CD4-positive, alpha-beta T cell treated with Interleukin-15 for 4 hours (primary cell): ENCODE measurements at places on chromosomes 16 and 17.

- no peak for DNase-seq
These were observed 569 bp downstream of the PRSS21 start for GRCh38 chr16:2817340-2818271.

GRCh38 chr17:48456589-48456988 is 26.6 kb upstream of the SKAP1 start:
- DNase-seq, result peak; percentile 36

DNA sequence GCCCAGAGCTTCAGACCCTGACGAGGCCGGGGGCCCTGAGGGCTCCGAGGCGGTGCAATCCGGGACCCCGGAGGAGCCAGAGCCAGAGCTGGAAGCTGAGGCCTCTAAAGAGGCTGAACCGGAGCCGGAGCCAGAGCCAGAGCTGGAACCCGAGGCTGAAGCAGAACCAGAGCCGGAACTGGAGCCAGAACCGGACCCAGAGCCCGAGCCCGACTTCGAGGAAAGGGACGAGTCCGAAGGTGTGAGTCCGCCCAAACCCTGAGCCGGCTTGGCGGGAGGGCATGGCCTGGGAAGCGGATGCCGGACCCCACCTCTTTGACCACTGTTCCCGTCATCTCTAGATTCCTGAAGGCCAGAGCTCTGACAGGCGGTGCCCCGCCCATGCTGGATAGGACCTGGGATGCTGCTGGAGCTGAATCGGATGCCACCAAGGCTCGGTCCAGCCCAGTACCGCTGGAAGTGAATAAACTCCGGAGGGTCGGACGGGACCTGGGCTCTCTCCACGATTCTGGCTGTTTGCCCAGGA is 4.4 kb downstream of the NOL3 start:
- DNase-seq, result no peak

DNA sequence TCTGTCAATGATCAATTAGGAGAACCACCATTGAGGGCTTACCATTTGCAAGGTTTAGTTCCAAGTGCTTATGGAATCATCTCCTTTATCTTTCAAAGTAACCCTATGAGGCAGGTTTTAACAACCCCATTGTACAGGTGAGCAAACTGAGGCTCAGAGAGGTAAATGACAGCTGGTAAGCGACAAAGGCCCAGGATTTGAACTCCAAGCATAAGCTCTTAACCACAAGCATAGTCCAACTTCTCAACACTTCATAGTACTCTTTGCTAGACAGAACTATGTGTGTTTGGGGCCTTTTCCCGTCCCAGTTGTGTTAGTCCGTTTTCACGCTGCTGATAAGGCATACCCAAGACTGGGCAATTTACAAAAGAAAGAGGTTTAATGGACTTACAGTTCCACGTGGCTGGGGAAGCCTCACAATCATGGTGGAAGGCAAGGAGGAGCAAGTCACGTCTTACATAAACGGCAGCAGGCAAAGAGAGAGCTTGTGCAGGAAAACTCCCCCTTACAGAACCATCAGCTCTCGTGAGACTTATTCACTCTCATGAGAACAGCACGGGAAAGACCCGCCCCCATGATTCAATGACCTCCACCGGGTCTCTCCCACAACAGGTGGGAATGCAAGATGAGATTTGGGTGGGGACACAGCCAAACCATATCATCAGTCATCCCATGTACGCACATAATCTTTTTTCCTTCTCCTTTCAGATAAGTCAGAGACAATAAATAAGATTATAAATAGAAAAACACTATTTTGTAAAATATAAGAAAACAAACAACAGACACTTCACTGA is 6.4 kb downstream of the RPH3AL start:
- no peak for DNase-seq

DNA sequence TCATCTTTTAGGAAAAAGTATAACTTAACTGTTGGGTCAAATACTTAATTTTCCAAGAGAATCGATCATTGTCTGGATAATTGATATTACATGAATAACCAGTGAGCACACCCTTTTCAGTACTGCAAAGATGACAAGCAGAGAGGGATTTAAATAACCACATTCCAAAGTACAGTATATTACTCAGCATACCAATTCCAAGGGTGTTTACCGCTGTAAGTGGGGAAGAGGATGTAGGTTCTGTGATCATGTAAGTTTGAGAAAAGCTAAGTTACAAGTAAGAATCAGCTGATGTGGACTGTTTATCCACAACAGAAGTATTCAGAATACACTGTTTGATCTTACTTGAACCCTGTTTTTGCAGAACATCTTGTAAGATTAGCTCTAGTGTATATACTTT is 6.1 kb downstream of the GDE1 start:
- DNase-seq, result no peak

DNA sequence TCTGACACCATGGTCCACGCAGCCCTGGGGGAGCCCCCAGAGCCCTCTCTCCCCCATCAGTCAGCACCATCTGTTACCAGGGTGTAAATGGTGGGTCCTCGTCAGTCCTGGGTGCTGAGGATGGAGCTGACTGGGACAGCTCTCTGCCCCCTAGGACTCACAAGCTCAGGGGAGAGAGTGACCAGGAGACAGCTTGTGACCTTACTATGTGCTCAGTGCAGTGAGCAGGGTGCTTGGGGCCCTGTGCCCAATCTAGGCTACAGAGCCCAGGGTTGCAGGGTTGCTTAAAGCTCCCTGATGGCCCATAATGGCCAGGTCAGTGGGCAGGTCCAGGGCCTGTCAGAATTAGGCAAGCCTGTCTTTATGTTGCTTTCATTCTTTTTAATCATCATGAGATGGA is 11.3 kb downstream of the MMP2 start:
- no peak for DNase-seq

GRCh38 chr16:81932668-81933067 is 78.6 kb downstream of the SDR42E1 start:
- DNase-seq, result no peak

GRCh38 chr16:88939972-88940861 is 36.8 kb downstream of the CBFA2T3 start:
- no peak for DNase-seq

- peak; percentile 67 for DNase-seq
These were observed at the start of gene ZNF48 for GRCh38 chr16:30395155-30395991. TSS of gene ZNF48 (plus strand) at chr16:30395420. CDS start at chr16:30395795, 375 bp downstream.

DNA sequence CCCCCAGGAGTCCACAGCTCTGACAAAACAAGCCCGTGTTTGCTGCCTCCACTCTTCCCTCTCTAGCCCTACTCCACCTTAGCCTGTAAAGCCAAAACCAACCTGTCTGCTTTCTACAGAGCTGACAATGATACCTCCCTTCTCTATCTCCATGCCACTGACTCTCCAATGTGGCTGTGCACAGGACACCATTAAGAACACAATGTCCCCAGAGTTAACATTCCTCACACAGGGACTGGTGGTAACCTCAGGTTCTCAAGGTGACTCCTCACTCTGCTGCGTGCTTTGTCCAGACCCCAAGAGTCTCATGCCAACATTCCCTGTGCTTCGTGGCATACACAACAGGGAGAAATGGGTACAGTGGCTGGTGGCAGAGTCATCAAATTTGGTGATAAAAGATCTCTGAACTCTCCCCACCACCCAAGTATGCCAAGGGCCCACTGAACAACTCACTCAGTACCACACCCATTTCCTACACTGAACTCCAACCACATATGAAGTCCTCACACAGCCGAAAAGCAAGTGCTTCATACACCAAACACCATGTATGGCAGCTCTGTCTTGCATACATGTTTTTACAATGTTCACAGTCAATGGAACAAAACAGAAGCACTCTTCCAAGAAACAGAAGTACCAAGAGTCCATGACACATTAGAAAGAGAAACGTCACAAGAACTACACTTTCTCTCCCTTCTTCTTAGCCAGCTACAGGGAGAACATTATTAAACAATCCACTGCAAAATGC is 21.1 kb downstream of the CSNK2A2 start:
- peak; percentile 41 for DNase-seq

- no peak for DNase-seq
These were observed 316.6 kb upstream of the CDH5 start for GRCh38 chr16:66049865-66050264.

GRCh38 chr17:64777415-64778239 is 115.5 kb upstream of the SMURF2 start:
- no peak for DNase-seq

DNA sequence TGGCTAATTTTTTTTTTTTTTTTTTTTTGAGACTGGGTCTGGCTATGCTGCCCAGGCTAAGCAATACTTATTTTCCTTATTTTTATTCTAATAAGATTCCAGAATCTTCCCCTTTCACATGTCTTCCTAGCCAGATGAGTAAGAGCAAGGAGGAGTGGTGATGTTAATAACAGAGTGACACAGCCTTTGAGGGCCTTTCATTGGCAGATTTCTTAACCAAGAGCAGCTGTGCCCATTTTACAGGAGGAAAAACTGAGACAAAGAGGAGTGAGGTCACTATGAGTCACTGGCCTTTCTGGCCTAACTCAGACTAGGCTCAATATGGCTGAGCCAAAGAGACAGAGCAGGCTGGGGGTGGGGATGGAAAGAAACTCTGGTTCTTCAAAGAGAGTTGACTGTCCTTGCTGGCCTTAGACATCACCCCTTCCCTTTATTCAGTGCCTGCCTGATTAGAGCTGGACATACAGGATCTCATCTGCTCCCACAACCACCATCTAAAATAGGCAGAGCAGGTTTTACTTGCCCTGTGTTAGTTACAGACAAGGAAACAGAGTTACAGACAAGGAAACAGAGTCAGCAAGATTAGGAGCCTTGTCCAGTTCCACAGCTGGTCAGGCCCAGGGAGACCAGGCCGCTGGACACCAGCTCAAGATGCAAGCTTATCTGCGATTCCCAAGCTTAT is 50.0 kb upstream of the TOB1 start:
- peak; percentile 61 for DNase-seq

DNA sequence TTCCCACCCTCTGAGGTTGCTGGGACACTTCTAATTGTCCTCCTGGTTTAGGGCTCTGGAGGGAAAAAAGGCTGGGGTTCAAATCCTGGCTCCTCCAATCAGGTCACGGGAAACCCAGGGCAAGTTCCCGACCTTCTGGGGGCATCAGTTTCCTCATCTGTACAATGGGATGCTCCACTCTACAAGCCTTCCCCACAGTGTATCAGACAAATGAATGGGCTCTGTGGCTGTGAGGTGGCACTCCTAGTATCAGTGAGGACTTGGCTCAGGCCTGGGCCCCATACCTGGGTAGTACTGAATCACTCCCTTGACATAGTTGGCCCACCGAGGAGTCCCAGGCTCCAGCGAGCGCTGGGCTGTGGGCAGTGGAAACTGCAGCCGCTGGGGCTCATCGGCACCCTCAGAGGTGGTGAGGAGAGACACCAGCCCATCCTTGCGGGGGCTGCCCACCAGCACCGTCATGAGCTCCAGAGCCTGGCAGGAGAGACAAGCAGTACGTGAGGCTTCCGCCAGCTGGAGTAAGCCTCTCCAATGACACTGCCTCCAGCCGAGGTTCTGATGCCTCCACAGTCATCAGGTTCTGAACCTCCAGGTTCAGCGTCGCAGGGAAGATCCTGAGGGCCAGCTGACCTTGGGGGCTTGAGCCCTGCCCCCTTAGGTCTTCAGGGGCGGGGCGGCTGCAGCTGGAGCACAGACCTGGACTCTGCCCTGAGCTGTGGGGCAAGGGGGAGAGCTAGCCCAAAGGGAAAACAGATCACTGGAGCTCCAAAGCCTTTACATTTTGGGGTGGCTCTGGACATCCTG is 1.2 kb downstream of the GALK1 start:
- DNase-seq, result no peak

GRCh38 chr16:54487933-54488332 is 201.3 kb upstream of the IRX3 start:
- no peak for DNase-seq

DNA sequence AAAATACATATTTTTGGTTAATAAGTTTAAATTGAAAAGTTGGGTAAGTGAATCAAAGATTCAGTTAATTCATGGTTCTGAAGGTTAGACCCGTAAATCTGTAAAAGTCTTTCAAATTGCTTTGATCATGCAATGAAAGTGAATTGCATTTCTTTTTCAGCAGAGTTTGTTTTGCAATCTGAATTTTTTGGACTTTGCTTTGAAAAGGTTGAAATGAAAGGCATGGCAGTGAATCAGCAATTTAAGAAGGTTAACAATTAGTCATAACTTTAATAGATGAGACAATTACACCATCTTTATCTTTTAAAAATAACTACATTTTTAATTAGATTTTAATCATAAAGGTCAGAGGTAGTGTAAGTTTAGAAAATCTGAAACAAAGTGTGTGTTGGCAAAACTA is 310.9 kb upstream of the KCNJ16 start:
- no peak for DNase-seq

DNA sequence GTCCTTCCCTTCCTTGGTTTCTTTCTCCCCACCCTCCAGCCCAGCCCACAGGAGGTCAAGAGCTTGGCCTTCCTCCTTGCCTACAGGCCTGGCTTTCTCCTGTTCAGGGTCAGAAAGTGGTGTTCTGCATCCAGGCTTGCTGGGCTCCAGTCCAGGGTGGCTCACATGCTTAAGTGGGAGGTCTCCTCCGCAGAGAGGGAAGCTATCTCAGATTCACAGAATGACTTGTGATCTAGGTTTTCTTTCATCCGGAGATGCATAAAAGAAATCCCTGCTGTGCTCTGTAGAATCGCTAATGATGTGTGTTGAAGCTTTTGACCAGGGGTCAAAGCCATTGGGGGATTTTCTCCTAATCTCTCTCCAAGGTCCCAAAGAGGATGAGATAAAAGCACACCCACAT is 382.3 kb upstream of the EEF2KMT start:
- DNase-seq, result no peak

- no peak for DNase-seq
These were observed 42.7 kb downstream of the SOCS3 start for GRCh38 chr17:78316867-78317789.

GRCh38 chr17:65545705-65546523 is 15.5 kb downstream of the AXIN2 start:
- no peak for DNase-seq

DNA sequence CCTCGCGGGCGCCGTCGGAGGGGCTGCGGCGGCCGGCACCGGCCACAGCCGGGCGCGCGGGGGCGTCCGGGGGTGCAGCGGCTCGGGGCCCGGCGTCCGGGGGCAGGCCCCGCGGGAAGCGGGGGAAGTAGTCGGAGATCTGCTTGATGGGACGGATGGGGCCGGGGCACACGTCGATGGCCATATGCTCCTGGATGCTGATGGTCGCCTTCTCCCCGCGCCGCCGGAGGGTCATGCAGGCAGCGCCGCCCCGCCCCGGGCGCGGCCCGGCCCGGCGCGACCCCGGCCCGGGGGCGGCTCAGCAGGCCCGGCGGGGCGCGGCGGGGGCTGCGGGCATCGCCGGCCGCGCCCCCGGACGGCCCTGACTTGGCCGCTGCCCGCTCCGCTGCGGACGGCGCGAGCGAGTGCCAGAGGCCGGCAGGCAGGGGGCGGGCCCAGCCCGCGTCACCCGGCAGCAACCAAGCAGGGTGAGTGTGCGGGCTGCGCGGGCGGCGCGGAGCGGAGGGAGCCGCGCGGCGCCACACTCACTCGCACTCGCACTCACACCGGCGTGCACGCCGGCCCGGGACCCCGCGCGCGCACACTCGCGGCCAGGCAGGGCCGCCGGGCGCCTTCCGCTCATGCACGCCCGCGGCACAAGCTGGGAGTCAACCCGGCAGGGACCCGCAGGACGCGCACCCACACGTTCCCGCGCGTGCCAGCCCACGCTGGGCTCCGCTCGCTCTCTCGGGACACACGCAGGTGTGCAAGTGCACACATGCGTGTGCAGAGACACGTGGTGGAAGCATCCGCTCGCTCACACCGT is at the start of gene DOC2B:
Gene DOC2B, minus strand, starts transcription at position 406 of the 805 bp plus-strand sequence. Its CDS starts 171 bp downstream, at position 235.
- DNase-seq, result no peak
